ENCODE measurements at places on chromosomes 6 and 20.

GRCh38 chr6:36751091-36751490 is 53.5 kb downstream of the RAB44 start:
- no peak for DNase-seq

DNA sequence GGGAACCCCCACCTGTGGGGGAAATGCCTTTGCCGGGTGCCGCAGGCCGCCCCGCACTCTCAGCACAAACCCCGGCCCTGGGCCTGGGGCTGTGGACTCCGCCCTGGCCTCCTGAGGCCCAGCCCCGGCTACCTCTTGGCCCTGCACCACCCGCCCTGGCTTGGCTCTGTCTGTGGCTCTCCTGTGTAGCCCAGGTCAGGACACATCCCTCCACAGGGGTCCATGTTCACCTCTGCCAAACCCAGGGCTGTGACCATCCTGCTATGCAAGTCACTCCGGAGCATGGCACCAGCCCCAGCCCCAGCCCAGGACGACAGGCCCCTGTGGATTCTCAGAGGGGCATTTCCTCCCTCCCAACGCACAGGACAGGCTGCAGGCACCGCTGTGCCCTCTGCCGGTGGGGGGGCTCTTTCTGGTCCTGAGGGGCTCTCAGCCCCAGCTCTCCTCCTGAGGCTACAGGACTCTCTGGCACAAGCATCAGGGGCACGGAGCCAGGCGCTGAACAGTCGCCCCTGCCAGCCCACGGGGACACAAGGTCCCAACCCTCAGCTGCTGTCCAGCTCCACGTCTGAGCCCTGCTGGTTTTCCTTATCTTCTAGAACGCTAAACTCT is 45.7 kb downstream of the TAF4 start:
- no peak for DNase-seq

- no peak for DNase-seq
Observed at GRCh38 chr6:143400258-143401067, 50.0 kb downstream of the ADAT2 start.

DNA sequence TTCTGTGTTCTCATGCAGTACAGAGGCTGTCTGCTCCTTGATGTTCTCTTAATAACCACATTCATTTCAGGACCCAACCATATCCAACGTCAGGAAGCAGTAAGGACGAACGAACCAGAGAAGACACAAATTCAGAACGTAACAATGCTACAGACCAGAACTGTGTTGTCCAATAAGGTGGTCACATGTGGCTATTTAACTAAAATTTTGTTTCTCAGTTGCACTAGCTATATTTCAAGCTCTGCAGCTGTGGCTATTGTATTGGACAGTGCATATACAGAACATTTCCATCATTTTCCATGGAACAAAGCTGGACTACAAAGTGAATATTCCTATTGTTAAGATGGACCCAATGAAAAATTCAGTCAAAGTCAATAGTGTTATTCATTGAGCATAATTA is 27.0 kb downstream of the MAP7 start:
- no peak for DNase-seq

- DNase-seq = no peak
Observed at GRCh38 chr6:22327881-22328280, 31.0 kb upstream of the PRL start.

GRCh38 chr20:38201356-38201755 is 36.3 kb upstream of the TGM2 start:
- DNase-seq = no peak
